ENCODE measurements at places on chromosomes 6 and 20.

DNA sequence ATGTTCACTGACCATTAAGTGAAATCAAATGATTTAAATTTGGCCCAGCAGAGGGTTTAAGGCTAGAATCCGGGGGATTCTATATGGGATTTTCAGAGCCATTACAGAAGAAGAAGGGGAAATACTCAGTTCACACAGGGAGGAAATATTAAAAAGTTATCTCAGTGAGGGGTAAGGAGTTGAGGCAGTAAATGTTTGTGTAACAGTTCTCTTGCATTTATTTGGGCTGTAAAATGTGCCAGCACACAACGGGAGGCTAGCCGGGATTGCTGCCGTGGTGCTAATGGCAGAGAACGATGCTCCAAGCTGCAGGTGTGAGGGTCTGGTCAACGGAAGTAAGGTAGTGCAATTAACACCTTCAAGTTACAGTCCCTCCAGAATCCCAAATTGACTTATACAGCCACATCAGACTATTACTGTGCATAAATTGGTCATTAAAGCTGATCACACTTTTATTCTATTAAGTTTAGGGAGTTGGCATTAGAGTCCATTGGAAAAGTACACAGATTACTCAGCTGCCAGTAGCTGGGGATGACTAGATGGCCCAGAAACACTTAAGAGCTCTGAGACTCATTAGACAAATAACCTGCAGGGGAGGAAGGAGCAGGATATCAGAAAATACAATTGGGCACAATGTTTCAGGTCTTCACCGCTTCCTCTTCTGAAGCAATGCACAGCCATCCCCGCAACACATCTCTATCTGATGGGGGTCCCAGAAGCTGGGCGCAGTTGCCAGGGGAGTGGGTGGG lies 31.3 kb downstream of the PPP1R3G start:
- DNase-seq = no peak

DNA sequence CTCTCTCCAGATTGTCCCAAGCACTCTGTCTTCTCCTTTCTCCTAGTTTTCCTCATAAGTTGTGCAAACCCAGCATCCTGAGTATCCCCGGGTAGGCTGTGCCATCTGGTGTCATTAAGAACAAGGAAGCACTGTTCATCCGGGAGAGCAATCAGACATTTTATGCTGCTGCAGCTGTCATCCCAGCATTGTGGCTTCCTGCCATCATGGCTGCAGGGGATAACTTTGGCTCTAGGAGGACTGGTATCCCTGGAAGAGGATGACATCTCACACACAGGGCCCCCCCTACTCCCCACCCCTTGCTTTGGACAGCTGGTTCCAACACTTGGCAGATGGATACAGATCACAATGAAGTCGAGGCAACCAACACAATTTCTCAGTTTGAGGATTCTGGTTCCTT lies 1195.1 kb upstream of the MAP3K7 start:
- no peak for DNase-seq

DNA sequence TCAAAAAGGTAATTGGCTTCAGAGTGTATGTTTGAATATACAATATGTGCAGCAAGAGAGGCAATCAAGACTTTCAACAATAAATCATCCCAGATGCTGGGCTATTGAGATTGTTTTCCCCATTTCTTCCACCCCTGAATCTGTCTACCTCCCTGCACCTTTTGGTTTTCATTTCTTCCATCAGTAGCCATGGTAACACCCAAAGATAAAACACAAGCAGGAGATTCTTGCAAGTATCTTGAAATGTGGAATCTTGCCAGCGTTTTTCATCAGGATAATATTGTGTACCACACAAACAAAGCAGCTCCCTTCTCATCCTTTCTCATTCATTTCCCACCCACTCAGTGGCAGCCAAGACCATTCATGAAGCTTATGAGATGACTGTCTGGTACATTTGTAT lies 73.0 kb upstream of the NRSN1 start:
- DNase-seq = no peak

DNA sequence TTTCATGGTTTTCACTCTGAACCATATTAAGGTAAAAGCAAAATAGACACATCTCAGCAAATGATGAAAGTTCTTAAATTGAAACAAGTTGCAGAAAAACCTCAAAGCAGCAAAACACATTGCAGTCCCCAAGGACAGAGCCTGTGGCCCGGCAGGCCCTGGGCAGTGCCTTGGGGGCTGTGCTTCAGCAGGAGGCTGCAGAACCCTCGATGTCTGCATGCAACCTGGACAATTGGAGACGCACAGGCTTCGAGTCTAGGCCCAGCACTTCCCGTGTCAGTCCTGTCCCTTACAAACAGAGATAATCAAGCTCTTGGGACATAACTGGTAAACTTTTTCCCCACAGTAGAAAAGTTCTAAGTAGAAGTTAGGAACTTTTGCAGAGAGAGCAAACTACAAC lies 9.2 kb downstream of the PYGB start:
- no peak for DNase-seq

GRCh38 chr6:155493026-155493693 lies 37.5 kb upstream of the NOX3 start:
- DNase-seq = no peak

GRCh38 chr6:105869835-105870440 lies 216.2 kb upstream of the PRDM1 start:
- peak; percentile 44 for DNase-seq

DNA sequence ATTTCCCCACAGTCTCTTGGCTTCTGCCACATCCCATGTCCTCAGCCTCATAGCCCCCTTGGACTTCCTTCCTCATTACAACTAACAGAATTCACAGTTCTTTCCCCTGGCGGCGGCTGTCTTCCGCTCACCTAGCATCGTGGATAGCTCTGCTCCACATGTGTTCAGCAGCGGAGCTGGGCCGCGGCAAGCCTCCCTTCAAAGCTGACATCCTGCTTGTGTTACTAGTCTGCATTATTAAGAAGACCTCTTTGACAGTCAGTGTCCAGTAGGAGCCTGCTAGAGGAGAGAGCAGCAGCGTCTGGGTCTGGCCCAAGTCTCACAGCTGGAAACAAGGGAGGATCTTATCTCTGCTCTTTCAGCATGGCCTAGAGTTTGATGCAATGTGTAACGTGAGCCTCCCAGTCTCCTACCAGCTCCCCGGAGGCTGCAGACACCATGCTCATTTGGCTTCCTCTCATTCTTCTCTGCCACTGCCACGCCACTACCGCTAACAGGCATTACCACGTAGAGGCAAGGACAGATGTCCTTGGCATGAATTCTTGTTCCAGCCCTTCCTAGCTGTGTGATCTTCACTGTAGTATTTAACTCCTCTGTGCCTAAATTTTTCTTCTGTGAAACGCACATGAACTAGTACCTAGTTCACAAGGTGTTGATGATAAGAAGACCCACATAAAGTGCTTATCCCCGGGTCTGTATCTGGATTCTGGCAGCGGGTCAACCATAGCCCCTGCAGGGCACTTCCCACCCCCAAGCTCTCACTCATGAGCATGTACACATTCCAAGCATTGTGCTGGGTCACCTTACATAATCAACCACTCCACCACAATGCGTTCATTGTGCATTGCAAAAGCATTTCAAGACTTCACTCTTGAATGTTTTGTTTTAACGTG lies 107.1 kb upstream of the BACH2 start:
- no peak for DNase-seq

DNA sequence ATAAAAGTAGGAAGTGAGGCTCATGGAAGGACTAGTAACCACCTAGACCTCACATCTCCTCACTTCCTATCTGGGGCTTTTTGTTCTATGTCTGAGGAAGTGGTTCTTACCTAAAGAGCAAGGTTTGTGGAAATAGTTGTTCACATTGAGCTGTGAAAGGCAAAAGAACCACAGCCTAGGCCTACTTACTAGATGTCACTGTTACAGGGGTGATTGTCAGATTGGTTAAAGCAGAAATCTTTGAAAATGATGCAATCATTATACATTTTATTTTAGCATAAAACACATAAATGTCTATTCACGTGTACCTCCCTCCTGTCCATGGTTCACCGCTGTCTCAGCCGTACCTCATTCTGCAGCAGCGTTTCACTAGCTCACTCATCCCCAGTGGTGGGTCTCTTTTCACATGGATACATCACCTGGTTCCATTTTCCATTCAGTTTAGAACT lies 268.8 kb downstream of the TMEM242 start:
- DNase-seq = no peak

DNA sequence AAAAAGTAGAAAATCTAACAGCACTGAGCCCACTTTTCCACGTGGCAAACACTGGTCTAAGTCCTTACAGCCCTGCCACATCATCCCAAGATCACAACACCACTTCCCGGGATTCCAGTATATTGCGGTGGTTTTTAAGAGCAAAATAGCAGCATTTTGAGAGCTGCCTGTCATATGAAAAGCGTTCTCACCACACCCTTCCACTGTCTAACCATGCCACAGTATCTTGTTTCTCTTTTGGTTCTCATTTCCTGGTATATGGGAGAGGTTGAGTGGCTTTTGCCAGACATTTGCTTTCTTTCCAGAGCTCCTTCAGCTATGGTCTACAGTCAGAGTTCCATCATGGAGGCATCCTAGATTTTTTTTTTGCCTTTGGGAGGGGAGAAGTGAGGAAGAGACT lies 243.0 kb downstream of the TSHZ2 start:
- DNase-seq = no peak

DNA sequence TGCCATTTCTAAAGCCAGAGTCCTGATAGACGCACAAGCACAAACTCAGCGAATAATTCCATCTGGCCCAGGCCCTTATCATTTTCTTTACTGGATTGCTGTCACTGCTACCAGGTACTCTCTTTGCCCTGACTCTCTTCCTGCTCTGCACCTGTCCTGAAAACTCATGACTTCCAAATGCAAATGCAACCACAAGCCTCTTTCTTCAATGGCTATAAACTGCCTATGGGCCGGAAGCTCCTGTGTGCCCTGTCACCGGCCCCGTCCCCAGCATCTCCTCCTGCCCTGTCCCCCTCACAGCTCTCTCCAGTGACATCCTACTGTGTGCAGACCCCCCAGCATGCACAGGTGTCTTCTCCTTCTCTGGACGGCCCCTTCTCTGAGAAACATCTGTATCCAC lies 302.6 kb downstream of the GMDS start:
- DNase-seq = no peak

DNA sequence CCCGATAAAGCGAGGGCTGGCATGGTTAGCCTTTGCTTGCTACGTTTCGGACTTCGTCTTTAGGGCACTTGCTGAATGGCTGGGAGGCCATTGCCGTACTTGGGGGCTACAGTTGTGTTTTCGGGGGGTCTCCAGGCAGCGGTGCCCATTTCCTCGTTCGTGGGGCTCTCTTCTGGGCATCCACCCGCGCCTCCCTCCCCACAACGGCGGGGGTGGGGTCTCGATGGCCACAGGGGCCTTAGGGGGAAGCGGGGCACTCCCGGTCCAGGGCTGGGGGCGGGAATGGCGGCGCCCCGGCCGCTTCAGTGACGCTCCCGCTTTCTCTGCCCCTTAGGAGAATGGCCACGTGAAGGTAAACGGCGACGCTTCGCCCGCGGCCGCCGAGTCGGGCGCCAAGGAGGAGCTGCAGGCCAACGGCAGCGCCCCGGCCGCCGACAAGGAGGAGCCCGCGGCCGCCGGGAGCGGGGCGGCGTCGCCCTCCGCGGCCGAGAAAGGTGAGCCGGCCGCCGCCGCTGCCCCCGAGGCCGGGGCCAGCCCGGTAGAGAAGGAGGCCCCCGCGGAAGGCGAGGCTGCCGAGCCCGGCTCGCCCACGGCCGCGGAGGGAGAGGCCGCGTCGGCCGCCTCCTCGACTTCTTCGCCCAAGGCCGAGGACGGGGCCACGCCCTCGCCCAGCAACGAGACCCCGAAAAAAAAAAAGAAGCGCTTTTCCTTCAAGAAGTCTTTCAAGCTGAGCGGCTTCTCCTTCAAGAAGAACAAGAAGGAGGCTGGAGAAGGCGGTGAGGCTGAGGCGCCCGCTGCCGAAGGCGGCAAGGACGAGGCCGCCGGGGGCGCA lies 2.4 kb downstream of the MARCKS start:
- peak; percentile 39 for DNase-seq

DNA sequence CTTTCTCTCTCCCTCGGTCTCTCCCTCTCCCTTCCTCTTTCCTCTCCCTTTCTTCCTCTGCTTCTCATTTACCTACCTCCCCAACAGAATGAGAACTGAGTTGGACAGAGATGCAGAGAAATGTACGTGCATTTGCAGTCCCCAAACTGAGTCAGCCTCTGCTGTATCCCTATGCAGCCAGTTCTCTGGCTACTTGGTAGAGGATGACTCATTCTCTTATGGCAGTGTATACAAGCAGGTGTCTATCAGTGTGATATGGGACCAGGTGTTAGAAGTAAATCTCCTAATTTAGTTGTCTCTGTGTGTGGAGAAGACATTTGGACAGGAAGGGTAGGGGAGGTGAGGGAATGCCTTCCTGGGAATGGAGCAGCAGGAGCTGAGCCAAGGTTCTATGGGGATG lies 470.8 kb downstream of the CD109 start:
- DNase-seq = no peak

GRCh38 chr6:36837686-36838085 lies 1.6 kb downstream of the CPNE5 start:
- no peak for DNase-seq

- DNase-seq = peak; percentile 23
Measured at GRCh38 chr6:49326347-49326746, 136.7 kb downstream of the MMUT start.

- no peak for DNase-seq
Measured at GRCh38 chr6:44047179-44047546, 80.1 kb downstream of the MRPL14 start.

DNA sequence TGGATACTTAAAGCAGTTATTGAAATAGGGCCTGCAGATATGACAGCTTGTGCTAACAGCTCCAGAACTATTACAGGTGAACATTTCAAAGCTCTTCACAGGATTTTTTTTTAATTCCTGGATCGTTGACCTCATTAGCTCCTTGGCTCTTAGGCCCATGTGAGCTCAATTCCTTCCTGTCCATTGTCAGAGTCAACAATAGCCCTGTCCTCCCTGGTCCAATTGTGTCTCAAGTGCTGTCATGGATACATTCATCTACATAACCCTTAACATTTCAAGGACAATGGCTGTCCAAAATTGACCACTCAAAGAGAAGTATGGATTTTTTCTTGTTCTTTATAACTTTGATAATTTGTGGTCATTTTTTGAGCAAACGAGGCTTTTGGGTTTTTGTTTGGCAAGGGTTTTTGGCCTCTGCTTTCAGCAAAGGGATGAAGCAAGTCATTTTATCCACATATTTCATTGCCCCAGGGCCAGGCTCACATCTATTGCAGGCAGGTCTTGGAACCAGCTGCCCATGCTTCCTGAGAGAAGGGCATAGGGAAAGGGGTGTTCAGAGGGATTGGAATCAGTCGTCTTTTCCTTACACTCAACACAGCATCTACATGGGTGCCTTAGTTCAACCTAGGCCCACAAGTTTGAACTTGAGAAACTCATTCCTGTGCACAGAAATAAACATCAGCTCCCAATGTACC lies 282.1 kb downstream of the TPBG start:
- DNase-seq = no peak

GRCh38 chr6:28747631-28748157 lies 176.1 kb downstream of the TRIM27 start:
- no peak for DNase-seq

DNA sequence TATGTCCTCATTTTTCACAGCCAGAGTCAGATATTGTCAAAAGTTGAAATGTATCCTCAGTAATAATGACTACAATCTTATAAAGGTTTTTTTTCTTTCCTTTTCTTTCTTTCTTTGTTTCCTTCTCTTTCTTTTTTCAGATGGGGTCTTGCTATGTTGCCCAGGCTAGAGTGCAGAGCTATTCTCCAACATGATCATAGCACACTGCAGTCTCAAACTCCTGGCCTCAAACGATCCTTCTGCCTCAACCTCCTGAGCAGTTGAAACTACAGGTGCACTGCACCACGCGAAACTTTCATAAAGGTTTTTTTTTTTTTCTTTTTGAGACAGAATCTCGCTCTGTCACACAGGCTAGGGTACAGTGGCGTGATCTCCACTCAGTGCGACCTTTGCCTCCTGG lies 31.1 kb upstream of the FOXA2 start:
- DNase-seq = no peak
